Activated CD4-positive, alpha-beta T cell treated with anti-CD3 and anti-CD28 coated beads, Interleukin-2, amount 10 ng/mL, durations not matched to agents 24 days and 14 days (primary cell): ENCODE measurements at places on chromosomes 5 and 9. TPM values are rescaled to one million over a fixed set of nuclear protein-coding genes. Genes with fewer than 3 reads are reported as not detected.
A peak's percentile ranks its signal among the peaks of the same experiment; 100 is the strongest.

DNA sequence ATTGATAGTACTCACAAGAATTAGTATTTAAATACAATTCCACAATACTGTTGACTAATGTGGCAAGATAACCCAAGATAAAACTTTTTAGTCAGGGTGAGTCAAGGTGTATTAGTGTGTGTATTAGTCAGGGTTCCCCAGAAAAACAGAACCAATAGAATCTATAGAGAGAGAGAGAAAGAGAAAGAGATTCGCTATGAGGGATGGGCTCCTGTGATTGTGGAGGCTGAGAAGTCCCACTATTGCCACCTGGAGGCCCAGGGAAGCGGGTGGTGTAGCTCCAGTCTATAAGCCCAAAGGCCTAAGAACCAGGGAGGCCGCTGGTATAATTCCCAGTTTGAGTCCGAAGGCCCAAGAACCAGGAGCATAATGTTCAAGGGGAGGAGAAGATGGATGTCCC lies 10.0 kb upstream of the SHISAL2B start:
- DNase-seq = no peak

DNA sequence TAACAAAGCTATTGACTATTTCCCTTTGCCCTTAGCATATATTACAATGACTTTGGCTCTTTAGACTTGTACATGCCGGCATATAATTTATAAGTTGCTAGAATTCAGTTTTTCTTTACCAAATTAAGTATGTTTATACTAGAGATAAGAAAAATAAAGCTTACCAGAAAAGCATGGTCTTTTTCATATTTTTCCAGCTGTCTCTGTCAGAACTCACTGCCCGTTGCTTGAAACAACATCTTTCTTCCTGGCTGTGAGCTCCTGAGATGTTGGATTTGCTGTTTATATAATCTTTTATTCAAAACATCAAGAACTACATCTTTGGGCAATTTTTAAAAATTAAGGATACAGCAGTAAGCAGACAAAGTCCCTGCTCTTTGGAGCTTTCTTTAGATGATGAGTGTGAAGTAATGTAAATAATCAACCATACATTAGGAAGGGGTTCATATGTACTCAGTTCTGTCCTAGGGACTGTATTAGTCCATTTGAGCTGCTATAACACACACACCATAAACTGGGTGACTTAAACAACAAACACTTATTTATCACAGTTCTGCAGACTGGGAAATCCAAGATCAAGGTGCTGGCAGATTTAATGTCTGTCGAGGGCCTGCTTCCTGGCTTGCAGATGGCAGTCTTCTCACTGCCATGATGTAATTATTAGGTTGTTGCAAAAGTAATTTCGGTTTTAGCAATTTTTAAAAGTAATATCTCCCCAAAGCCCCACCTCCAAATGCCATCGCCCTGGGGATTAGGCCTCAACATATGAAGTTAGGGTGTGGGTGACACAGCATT lies 45.4 kb upstream of the RANBP3L start:
- no peak for DNase-seq

DNA sequence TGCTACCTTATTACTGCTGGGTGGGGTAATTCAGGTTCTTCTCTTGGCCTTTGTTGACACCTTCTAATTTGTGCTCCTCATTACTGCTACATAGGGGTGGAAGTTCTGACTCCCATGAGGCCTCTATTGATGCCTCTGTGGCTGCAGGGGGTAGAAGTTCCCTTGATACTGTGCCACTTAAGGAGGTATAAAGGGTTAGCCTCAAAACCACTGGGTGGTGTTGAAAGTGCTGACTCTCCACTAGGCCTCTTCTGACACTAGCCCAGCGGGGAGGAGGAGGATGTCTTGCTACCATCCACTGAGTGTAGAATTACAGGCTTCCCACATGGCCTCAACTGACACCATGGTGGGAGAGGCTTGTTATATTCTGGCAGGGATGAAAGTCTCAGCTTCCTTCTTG lies 36.7 kb upstream of the CCDC112 start:
- no peak for DNase-seq

DNA sequence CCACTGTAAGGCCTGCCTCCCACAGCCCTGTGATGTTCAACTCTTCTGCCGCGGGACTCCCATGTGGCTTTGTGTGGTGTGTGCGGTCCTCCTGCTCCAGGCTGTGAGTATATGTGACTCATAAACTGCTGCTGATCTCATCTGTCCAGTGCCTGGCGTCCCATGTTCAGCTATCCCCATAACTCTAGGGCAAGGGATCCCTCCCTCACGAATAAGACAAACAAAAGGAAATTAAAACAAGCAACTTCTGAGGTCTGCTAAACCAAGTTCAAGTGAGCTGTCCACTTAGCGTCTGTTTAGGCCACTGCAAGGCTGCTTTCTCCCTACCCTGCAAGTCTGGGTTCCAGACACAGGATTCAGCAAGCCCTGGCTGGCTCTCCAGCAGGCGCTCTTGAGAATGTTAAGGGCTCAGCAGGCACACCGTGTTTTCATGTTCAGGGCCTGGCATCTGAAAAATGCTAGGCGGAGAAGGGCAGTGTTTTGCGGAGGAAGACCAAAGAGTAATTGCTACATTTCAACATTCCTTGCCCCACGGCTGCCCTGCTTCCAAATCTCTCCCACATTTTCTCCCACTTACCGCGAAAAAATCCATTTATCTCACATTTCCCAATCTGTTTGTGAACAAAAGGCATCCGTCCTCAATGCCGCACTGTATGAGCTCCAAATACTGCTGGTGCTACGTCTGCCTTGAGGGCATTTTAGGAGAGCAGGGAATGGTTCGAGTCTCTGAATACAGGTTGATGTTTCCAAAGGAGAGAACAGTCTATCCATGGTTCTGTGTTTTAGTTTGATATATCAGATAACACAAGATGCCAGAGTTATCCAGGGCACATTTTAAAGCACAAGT lies 280.2 kb downstream of the SEMA5A start:
- DNase-seq = no peak

GRCh38 chr5:172858511-172858989 lies 24.5 kb downstream of the ERGIC1 start:
- no peak for DNase-seq

- no peak for DNase-seq
Measured at GRCh38 chr5:172280929-172281328, 2.6 kb downstream of the UBTD2 start.

GRCh38 chr9:122821278-122821943 lies 7.0 kb downstream of the PDCL start:
- no peak for DNase-seq

- no peak for DNase-seq
Measured at GRCh38 chr9:76717176-76717575, 47.1 kb upstream of the PCA3 start.

- no peak for DNase-seq
Measured at GRCh38 chr5:72654231-72654630, 147.0 kb upstream of the ZNF366 start.

GRCh38 chr5:14077501-14077900 lies 65.6 kb upstream of the TRIO start:
- no peak for DNase-seq

- no peak for DNase-seq
Measured at GRCh38 chr5:133054697-133055471, 3.1 kb downstream of the HSPA4 start.

GRCh38 chr5:54324651-54325271 lies 14.4 kb upstream of the ARL15 start:
- DNase-seq = no peak

DNA sequence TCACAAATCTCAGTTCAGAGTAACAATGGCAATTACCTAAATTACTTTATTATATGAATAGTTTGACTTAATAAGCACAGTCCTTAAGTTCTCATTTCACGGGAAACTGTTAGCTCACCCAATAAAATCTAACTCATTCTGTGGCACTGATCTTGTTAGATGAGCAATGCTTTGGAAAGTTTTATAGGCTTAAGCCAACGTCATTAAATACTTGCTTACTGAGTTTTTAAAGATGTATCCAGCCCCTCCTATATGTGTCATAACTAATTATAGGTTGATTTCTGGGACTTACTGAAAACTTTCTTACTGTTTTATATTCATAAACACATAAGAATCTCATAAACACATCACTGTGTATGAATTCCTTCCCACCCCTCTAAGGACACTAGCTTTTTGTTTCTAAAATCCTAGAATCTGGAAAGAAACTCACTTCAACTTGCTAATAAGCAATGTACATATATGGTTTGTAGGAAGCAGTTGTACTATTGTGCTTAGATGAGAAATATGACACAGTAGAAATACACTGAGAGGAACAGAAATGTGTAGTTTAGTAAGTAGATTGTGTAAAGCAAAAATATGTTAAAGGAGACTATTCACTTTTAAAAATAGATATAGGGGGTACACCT lies 14.1 kb upstream of the MARCOL start:
- DNase-seq = no peak

DNA sequence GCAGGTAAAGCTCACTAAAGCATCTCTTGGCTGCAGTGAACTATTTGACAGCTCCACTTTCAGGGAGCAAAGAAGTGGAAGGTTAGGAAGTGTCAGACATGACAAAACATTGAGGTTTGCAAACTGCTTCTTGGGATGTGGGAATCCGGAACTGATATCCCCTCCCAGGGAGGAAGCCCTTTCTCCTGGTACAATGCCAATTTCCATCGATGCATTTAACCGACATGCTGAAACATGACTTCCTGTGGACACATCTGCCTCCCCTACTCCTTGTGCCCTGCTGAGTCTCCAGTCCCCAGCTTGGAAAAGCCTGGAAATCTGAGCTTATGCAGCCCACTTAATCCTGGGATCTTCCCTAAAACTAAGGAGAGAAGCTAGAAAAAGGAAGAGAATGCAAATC lies 323.1 kb upstream of the DAP start:
- no peak for DNase-seq

DNA sequence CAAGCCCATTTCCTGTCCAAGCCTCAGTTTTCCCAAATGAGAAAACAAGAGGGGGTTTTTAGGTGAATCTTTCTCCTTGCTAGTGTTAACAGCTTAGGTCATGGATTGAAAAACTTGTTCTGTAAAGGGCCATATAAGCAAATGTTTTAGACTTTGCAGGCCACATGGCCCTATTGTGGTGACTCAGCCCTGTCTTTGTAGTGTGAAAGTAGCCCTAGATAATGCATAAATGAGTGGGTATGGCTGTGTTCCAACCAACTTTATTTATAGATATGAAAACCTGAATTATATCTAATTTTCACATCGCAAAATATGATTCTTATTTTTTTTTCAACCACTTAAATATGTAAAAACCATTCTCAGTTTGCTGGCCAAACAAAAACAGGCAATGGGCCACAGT lies 6.9 kb upstream of the BARX1 start:
- no peak for DNase-seq

GRCh38 chr9:104968025-104968982 lies 40.3 kb upstream of the ABCA1 start:
- DNase-seq = peak; percentile 97

GRCh38 chr9:2600307-2600706 lies 21.3 kb upstream of the VLDLR start:
- no peak for DNase-seq

DNA sequence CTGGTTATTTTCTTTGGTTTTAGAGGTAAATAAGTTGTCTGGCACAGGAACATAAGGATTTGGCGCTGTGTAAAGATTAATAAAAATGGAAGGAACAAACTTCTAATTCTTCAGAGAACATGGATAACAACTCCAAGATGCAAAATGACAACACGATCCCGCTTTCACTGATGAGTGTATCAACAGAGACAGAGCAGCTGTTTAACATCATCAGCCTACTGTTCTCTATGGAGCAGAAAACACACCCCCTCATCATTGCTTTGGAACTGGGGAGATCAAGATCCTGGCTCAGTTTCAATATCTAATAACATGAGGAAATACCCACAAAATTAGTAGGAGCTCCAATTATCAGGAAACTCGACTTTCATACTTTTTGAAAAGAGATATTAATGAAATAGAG lies 8.3 kb upstream of the GAS1 start:
- no peak for DNase-seq

DNA sequence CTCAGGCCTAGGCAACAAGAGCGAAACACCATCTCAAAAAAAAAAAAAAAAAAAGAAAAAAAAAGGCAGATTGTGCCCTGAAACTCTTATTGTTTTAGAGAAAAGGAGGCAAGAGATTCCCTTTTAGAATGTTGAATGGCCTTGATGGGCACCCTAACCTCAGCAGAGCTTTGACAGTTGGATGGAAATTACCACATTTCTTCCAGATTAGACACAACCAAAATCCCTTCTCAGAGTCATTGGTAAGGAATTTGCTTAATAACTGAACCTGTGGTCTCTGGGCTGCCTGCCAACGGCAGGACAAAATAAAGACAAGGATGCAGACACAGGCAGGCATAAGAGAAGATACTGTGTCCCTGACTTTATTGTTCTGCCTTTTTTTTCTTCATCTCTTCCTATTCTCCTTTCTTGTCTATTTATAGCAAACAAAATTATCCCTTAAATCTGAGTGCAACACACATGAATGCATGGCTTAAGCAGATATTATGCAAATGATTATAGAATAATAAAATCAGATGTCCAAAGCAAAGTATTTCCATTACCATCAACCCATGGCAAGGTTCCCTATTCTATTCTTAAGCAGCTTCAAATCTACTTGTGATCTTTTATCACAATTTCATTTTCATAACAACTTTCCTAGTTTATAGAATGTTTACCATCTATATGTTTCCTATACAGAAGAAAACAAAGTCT lies 37.3 kb upstream of the TRIO start:
- no peak for DNase-seq

GRCh38 chr5:116063950-116064349 lies 20.9 kb upstream of the COMMD10 start:
- DNase-seq = peak; percentile 40

Gene KIF4B
- total RNA-seq = 0.07 TPM in 1 of 2 replicates, not detected in the other

Gene MYOZ3
- 0.07 and 0.28 TPM in 2 replicates for total RNA-seq

Gene ANKRD55
- 0.79 and 1.0 TPM in 2 replicates for total RNA-seq

Gene PCDHGB2
- total RNA-seq = 0.63 and 0.97 TPM in 2 replicates

Gene CARTPT
- total RNA-seq = not detected in 2 replicates

Gene IL9
- 0.75 TPM in 1 of 2 replicates, not detected in the other for total RNA-seq

Gene CTSV
- total RNA-seq = 0.45 and 0.51 TPM in 2 replicates

Gene CTXN3
- not detected in 2 replicates for total RNA-seq

Gene ANKRD34B
- not detected in 2 replicates for total RNA-seq

Gene LVRN
- total RNA-seq = not detected in 2 replicates

Gene GTF2H2
- 37.2 and 41.1 TPM in 2 replicates for total RNA-seq
